Glomerular endothelial cell (primary cell): ENCODE measurements at places on chromosomes 7 and 10. TPM values are rescaled to one million over a fixed set of nuclear protein-coding genes. Genes with fewer than 3 reads are reported as not detected.
A peak's percentile ranks its signal among the peaks of the same experiment; 100 is the strongest.

Gene ABHD11
- total RNA-seq: 12.4 and 14.3 TPM in 2 replicates

Gene SEC24C
- 67.6 and 72.3 TPM in 2 replicates for total RNA-seq

Gene EVX1
- total RNA-seq: not detected in 2 replicates

Gene ECHDC3
- total RNA-seq: 3.7 and 7.1 TPM in 2 replicates

Gene CD36
- 1.9 and 3.5 TPM in 2 replicates for total RNA-seq

Gene PNLIPRP1
- not detected in 2 replicates for total RNA-seq

Gene INSYN2A
- 0.12 and 0.53 TPM in 2 replicates for total RNA-seq

GRCh38 chr7:114843102-114843501 is 78.8 kb upstream of the MDFIC start:
- no peak for DNase-seq

DNA sequence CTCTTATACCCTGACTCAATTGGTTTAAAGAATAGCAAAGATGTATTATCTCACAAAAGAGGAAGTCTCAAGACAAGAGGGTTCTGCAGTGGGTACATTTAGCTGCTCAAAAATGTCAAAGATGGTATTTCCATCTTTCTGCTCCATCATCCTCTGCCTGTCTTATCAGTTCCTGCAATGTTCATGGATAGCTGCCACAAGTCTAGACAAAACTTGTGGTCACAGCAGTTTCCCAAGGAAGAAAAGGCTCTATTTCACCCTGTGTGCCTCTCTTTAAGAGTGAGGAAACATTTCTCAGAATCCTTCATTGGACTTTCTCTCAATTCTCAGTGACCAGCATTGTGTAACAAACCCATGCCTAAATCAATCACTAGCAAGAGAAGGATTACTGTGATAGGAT is 634.2 kb upstream of the AUTS2 start:
- no peak for DNase-seq

DNA sequence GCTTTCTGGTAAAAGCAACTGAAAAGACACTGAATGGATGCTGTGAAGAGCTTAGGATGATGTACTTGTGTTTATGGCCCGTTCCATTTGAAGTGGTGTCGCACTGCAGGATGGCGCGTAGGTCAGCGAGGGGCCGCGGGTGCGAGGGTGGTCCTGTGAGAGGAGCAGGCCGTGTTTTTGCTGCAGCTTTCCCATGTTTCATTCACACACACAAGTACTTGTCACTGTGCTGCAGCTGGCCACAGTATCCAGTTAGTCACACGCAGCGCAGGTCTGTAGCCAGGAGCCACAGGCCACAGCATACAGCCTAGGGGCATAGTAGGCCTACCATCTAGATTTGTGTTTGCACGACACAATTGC is 23.2 kb downstream of the WIPI2 start:
- DNase-seq: no peak

GRCh38 chr7:136514776-136515175 is 353.7 kb upstream of the CHRM2 start:
- no peak for DNase-seq

- no peak for DNase-seq
These were observed 158.8 kb downstream of the NXPH1 start for GRCh38 chr7:8592167-8592566.

- DNase-seq: no peak
These were observed 60.2 kb downstream of the MAD1L1 start for GRCh38 chr7:2172311-2173188.

DNA sequence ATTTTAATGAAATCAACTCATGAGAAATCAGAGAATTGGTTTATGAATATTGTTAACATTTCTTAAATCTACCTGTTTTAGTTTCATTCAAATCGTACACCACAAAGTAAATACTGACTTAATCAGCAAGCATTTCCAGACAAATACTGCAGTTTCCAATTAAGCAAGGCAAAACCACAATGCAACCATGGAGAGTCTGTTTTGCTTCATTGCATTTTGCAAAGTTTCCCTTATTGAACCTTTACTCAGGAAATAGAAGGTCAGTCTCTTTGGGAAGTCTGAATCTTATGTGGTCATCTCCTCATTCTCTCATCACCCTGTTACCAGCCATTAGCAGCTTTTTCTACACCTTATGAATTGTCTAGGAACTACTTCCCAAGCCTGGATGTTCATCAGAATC is 400.5 kb downstream of the IPMK start:
- no peak for DNase-seq

DNA sequence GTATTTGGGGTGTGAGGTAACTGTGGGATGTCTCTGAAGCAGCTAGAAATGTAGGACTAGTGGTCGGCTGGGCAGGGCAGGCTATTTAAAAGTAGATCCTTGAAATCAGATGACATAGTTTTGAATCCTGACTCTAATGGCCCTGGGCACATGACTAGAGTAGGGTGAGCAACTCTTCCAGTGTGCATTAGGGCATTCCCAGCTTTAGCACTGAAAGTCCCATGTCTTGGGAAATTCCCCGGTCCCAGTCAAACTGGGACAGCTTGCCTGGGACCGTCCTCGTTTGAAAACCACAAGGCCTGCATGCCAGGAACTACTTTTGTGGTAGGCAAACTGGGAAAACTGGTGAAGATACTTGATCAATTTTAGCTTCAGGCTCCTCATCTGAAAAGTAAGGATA is 255.3 kb downstream of the PTEN start:
- no peak for DNase-seq

GRCh38 chr7:137961200-137962177 is 40.4 kb downstream of the CREB3L2 start:
- DNase-seq: no peak

- DNase-seq: peak; percentile 22
These were observed 604.1 kb downstream of the GALNT17 start for GRCh38 chr7:71735961-71736556.

GRCh38 chr10:47253651-47254375 is 46.2 kb upstream of the GDF10 start:
- no peak for DNase-seq

DNA sequence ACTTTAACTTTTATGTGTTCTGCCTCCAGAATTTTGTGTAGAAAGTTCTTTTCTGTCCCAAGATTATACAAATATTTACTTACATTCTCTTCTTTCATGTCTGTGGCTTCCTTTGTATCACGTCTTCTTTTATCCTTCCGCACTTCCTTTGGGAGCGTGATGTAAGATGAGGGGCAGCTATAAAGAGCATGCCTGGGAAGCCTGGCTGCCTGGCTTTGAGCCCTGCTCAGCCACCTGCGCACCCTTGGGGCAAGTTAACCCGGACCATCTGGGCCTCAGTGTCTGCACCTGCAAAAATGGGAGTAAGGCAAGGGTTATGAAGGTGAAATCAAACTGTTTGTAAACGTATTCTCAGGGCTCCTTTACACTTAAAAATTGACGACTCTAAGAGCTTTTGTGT is 25.2 kb downstream of the PALD1 start:
- DNase-seq: no peak

DNA sequence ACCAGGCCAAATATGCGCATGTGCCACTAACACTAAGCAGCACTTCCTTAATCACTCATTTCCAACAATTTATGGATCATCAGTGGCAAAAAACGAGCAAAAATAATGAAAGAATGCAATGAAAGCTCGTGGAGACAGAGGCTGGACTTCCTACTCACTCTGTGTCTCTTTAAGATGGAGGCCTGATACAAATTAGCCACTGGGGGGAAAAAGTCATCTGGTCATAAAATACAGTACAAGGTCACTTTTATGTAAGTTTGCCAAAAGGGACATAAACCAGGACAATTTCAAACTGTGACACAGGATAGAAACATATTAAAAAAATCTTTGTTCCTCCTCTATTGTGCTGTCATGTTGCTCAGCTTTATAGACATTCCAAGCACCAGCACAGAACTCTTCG is 101.7 kb downstream of the LMBR1 start:
- no peak for DNase-seq

GRCh38 chr7:26185131-26185843 is 15.3 kb downstream of the HNRNPA2B1 start:
- no peak for DNase-seq

DNA sequence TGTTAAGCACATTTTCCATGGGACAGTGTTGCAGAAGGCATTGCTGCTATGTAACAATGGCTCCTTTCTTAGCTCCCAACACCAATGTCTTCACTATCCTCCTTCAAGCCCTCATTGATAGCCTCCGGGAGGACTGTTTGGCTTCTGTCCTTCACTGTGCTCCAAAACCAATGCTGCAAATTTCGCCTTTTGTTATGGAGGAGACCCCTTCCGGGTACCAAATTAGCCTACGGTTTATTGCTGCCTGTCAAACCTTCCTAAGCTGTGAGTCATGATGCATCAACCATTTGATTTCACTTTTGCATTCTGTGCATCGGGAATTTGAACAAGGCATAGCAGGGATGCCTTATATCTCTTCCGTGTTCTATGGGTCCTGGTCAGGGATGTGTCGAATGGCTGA is 432.9 kb downstream of the GATA3 start:
- DNase-seq: no peak

- no peak for DNase-seq
These were observed 40.1 kb downstream of the ELMO1 start for GRCh38 chr7:37408291-37409228.

GRCh38 chr7:73831834-73832651 is 1.2 kb downstream of the CLDN4 start:
- no peak for DNase-seq

- no peak for DNase-seq
These were observed 161.4 kb downstream of the ELMO1 start for GRCh38 chr7:37287131-37287855.

GRCh38 chr7:87648316-87648715 is 20.1 kb downstream of the RUNDC3B start:
- no peak for DNase-seq

- no peak for DNase-seq
These were observed 415.4 kb downstream of the DNAJB9 start for GRCh38 chr7:108985037-108985436.

GRCh38 chr7:81616951-81617350 is 152.9 kb downstream of the HGF start:
- no peak for DNase-seq

- DNase-seq: no peak
These were observed 67.6 kb upstream of the PITRM1 start for GRCh38 chr10:3239920-3240894.

GRCh38 chr10:87545783-87546182 is 41.1 kb downstream of the MINPP1 start:
- no peak for DNase-seq

- no peak for DNase-seq
These were observed 48.5 kb upstream of the KCNMA1 start for GRCh38 chr10:77686096-77686495.

DNA sequence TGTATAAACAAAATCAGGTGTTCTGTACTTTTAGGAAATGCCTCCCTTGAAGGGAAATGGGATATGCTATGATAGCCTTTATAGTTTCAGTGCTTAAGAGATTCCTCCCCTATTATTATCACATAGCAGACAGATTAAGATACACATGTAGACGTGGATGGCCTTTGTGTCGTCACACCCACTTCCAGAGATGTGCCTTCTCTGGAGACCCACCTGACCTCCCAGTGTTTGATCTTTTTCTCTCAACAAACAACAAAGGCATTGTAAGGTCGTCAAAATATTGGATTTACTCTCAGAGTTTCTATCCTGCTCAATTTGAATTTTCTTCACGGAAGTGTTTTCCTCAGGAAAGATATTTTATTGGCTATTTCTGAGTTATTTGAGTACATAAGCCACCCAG is 25.7 kb upstream of the C1GALT1 start:
- no peak for DNase-seq

- DNase-seq: peak; percentile 44
These were observed 19.1 kb upstream of the ARMS2 start for GRCh38 chr10:122435212-122435827.

DNA sequence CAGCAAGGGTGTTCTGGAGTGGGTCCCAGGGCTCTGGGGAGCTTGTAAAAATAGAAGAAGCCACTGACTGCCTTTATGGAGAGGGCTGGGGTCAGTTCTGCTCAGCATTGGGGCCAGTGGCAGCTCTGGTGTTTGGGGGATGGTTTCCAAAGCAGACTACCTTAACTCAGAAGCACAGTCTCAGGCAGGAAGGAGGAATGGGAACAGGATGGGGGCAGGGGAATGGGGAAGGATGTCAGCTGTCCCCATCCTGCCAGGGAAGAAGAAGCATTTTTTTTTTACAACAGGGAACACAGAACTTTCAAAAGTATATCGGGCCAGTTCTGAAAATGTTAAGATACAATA is 28.8 kb downstream of the TSPAN15 start:
- no peak for DNase-seq

DNA sequence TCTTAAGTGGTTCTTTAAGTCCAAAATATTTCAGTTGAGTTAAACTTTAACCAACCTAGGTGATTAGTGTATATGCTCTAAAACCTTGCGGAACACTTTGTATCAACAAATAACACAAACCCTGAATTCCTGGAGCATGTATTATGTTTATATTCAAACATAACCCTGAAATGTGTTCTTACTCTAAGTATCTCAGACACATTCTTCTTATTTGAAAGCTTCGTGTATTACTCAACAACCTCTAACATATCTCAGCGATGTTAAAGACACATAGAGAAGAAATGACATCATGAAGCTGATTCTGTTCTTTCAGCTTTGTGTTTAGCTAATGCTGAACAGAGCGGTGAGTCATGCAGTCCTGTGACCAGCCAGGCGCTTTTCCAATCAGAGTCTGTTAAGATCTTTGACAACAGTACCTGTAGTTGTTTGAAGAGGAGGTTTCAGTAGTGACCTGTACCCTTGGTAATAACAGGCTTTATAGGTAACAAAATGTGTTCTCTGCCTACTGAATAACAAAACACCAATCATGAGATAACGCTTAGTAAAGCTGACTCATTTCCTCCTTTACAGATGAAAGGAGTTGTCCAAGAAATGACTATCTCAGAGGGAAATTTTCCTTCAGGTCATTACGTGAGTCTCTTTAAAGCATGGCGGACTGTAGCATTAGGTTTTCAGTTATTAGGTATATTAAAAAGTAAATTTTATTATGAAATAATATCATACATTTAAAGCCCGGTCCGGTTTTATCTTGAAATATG is 67.3 kb upstream of the KLF6 start:
- DNase-seq: peak; percentile 99
